ENCODE measurements at places on chromosomes 4 and X.
A peak's percentile ranks its signal among the peaks of the same experiment; 100 is the strongest.

DNA sequence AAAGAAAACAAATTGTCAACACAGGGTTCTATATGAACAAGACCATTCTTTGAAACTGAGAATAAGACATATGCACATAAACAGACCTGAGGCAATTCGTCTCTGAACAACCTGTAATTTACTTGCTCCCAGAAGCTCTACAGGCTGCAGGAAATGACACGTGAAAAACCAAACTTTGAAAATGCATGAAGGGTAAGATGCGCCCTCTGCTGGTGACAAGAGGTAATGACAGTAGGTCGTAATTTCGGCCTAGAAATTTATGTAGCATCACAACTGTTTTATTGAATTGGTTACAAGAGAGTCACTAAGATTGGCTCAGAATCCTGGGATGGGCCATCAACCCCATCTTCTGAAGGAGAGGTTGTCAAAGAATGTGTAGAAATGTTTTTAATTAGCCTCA lies 276.5 kb downstream of the PPP4R3C start:
- DNase-seq: no peak

DNA sequence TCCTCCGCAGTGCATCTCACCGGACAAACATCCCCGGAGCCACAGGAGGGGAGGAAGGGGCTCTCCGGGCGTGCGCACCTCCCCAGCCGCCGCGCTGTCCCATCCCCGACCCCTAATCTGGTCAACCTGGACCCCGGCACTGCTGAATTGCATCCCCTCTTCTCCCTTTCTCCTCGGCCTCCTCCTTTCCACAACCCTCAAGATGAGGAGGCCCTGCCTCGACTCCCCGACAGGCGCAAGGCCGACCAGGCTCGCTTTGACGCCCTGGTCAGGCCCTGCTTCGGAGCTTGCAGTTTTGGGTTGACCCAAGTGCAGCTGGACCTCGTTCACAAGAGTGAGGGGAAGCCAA lies 2.3 kb downstream of the PDGFRA start:
- no peak for DNase-seq

GRCh38 chrX:120761810-120762209 lies 113.9 kb downstream of the CT47B1 start:
- DNase-seq: no peak

DNA sequence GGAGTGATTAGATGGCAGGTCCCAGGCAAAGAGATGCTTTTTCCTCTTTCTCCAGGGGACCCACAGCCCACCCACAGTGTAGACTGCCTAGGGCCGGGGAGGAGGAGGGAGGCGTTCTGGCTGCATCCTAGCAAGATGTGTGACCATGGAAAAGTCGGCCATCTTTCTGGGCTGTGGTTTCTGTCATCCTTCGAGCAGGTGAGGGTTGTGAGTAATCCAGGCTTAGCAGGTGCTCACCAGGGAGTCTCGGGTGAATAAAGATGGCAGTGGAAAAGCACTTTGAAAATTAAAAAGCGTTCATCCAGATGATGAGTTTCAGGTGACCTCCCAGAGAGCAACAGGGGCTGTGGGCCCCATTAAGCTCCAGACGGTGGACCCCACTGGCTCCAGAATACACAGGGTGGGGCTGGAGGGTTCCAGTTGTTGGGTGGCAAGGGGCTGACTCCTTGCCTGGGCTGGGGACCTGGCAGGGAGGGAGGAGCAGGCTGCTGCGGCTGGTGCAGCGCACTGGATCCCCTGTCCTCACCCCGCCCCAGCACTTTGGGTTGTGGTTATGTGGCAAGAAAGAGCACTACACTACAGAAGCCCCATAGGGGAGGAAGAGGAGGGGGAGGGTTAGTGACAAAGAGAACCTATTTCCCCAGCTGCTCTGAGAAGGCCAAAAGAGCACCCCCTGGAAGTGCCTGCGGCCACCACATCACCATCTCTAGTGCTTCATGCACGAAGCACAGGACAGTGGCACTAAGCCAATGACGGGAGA lies 23.7 kb downstream of the ELF4 start:
- DNase-seq: peak; percentile 55

DNA sequence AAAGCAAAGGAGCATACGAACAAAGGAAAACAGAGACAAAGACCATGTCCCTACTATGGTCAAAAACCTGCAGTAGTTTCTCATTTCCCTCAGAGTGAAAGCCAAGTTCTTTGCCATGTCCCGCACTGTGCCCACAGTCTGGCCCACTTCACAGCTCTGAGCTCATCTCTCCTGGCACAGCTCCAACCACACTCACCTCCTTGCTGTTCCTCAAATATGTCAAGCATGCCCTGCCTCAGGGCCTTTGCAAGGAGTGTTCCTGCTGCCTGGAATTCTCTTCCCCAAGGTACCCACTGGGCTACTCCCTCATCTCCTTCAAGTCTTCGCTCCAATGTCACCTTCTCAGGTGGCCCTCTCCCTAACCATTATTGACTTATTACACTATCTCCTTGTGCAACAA lies 72.1 kb downstream of the COX18 start:
- no peak for DNase-seq

DNA sequence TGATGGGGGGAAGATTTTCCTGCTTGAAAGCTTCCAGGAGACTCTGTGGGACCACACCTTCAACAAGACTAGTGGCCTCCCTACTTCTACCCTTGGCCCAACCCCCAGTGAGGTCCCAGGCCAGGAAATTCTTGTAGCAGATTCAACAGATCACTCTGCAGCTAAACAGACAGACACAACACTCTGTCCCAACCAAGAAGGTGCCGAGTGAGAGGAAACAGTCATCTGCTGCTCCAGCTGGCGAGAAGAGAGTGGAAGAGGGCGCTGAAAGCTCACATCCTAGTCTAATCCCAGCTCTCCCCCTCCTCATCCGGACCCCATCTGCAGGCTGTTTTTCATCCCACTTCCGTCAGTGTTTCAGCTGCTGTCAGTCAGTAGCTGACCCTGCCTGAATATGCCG lies 63.4 kb downstream of the CHRDL1 start:
- DNase-seq: no peak

DNA sequence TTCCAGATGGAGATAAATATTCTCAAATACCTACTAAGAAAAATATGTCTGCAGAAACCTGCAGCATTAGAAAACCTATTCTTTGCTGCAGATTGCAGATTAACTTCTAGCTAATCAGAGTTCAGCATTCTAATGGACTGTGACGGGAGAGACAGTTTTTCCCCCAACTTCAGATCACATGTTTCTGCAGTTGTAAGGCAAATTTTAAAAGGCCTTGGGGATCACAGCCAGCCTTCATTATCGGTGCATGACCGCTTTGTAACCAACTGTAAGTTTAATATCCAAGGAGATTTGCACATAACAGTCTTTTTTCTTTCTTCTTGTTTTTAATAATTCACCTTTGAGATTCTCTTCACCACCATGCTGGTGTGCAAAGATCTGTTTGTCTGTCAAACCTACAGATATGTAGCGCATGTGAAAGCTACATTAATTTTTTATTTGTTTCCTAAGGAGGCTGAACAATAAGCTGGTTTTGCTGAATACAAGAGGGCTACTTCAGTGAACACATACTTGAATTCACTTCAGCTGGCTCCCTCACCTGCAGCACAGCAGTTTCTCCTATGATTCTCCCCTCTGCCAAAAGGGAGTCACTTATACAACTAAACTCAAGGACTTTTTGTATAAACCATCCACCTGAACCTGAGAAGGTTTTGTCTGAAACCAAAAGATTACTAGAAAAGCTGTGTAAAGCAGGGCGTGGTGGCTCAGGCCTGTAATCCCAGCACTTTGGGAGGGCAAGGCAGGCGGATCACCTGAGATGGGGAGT lies 488.5 kb downstream of the RPA4 start:
- no peak for DNase-seq
